ENCODE measurements at places on chromosomes 16 and 17.

GRCh38 chr17:59366773-59367656 lies 35.6 kb downstream of the YPEL2 start:
- no peak for DNase-seq

DNA sequence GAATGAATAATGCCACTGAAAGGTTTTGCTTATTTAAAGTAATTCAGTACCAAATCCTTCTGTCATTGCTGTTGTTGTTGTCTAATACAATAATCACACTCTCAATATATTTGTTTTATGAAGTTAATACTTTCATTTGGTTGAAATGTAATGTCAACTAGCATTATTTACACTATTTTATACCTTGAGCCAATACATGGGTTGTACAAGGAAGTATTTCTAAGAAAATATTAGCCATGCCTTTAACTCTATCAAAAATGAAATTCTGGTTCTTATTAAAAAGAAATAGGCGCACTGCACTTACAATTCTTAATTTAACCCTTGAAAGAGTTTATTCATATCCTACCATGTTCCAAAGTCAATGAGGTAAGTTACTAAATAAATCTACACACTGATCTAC lies 17.6 kb upstream of the ABCA10 start:
- DNase-seq, result no peak

GRCh38 chr17:48873209-48873608 lies 19.4 kb upstream of the ATP5MC1 start:
- no peak for DNase-seq

GRCh38 chr17:69228576-69228975 lies at the start of gene ABCA10:
Gene ABCA10, minus strand, starts transcription at chr17:69228824. Its CDS starts 3,466 bp downstream, at chr17:69225358.
- DNase-seq, result no peak

DNA sequence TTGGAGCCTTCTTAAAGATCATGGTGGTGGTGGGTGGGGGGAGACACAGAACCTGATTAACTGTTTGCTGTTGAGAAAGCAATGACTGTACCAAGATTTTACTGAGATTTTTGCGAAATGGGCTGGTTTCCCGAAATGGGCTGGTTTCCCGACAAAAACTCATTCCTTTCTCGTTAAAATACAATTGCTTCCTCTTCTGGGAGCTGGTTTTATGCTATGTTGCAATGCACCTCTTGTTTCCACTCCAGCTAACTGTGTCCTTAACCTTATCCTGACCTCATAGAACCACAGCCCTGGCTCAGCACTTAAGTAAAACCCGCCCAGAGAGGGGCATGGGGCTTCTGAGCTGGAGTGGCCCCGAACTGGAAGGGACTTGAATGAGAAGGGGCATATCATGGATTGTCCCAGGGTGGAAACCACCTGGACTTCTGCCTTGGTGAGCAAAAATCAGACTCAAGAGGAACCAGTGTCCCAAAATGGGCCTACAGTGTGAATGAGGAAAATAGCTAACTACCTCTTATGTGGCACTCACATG lies 20.9 kb downstream of the FAM20A start:
- no peak for DNase-seq

- DNase-seq, result no peak
Measured at GRCh38 chr17:79761894-79762589, 15.9 kb upstream of the CBX2 start.

DNA sequence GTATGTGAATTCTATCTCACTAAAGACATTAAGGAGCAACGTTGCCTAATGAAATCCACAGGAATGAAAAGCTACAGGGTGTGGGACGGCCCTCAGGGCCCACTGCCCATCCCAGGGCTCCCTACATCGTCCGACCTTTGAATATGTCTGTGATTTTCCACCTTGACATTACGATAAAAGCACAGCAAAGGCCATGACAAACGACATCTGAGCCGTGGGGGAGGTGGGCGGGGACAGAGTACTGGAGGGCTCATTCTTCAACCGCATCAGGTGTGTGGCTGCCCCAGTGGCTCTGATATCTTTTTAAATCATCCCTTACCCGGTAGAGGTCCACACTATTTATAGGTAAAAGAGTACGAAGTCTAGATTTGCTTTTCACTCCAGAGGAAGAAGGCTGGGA lies 35.1 kb downstream of the LMF1 start:
- no peak for DNase-seq

- peak; percentile 73 for DNase-seq
Measured at GRCh38 chr17:58112970-58113631, 29.9 kb downstream of the DYNLL2 start.

DNA sequence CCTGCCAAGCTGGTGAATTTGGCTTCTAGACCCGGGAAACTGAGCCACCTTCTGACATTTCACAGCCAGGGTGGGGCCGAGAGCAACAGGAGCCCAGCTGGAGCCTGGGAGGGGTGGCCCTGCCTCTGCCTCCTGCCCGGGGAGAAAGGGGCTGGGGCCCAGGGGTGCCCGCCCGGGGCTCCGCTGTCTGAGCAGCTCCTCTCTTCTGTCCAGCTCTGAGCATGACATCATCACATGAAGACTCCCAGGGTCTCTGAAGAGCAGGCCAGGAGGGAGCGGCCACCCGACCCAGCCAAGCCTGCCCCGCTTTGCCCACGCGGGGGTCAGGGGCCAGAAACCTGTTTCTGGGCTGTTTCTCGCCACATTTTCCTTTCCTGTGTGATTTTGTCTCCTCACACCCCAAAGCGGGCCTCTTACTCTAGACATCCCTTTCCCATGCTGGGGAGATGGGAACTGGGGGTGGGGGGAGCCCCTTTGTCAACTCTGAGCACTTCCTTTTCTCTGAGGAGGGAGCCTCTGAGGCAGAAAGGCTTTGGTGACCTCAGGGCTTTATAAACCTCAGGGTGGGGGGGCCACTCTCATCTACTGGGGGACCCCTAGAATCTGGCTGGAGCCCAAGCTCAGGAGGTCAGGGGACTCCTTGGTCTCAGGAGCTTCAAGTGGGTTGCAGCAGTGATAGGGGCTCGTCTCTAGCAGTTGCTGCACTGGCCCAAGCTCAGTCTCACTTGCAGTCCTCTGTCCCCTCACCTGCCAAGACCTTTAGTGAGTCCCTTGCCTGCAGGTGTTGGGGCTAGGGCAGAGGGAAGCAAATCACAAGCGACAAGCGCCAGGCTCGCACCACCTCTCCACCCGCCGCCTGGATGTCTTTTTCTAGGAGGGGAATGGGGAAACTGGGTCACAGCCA lies 7.6 kb downstream of the UBALD2 start:
- DNase-seq, result no peak

GRCh38 chr16:24138024-24138423 lies 118.1 kb upstream of the CACNG3 start:
- no peak for DNase-seq

GRCh38 chr16:8098947-8099512 lies 491.3 kb downstream of the TMEM114 start:
- DNase-seq, result no peak

GRCh38 chr16:51157698-51158097 lies 6.6 kb upstream of the SALL1 start:
- DNase-seq, result no peak

DNA sequence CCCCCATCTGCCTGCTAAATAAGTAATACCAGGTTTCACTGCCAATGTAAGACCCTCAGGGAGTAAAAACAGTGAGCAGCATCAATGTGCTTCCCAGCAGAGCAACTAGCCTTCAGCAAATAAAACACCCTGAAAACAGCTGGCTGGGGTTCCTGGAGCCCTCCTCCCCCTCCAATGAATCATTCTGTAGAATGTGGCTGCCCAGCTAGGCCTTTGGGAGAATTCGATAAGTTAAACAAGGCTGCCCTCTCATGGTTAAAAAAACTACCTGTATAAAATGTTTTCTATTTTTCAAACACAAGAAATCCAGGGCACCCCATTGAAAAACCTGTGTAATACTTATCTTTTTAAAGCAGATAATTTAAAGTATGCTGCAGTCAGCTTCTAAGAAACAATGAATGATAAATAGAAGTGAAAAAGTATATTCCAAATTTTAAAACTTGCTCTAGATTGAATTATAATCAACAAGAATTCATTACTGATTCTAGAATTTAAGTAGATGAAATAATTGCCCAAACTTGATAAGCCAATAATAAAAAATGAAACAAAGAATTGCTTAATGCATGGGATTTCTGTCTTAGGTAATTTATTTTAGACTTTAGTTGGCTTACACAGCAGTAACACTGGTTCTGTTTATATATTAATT lies 9.4 kb upstream of the TOM1L1 start:
- DNase-seq, result no peak

DNA sequence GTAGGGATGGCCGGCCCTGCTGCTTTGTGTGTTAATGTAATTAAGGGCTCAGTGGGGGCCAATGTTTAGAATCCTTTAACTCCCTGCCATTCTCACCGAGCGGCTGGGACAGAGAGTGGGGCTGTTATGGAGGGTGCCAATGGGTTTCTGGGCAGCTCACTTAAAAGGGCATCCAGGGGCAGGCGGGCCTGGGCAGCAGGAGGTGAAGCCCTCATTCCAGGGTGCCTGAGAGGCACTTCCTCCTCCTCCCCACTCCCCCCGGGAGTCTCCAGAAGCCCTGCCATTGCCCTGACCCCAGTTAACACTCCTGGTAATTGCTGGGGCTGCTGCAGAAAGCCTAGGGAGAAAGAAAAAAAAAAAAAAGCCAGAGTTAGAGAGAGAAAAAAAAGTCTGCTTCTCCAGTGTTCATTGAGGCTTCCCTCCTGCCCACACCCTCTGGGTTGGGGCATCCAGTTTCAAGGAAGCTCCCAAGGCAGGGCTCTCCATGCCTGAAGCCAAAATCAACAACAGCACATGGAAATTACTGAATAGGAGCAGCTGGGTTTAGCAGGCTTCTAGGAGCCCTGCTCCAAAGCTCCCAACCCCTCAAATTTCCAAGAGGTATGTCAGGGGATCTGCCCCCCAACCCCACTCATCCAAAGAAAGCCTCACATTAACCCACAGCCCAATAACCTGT lies 28.0 kb downstream of the CUEDC1 start:
- DNase-seq, result no peak

- DNase-seq, result no peak
Measured at GRCh38 chr17:45841883-45842525, 2.7 kb upstream of the SPPL2C start.

GRCh38 chr17:70677783-70678647 lies 508.7 kb downstream of the KCNJ2 start:
- no peak for DNase-seq

- DNase-seq, result no peak
Measured at GRCh38 chr16:54326266-54326662, 39.7 kb upstream of the IRX3 start.

GRCh38 chr17:60699090-60699489 lies 21.4 kb downstream of the BCAS3 start:
- DNase-seq, result no peak

GRCh38 chr16:56631832-56632155 lies 665 bp upstream of the MT1M start:
- DNase-seq, result no peak

DNA sequence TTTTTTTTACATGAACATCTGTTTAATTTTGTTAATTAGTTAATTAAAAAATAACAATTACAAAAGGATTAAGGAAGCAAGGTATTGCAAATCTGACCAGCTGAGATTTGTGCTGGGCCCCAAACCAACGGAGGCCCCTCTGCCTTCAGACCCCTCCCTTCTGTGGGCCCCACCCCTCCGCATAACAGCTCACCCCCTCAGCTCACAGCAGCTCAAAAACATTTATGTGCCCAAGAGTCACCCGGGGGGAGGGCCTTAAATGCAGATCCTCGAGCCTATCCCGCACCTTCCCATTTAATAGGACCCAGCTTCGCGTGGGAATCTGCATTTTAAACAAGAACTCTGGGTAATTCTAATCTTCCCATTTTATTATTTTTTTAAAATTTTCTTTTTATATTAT lies 75.0 kb downstream of the MGAT5B start:
- no peak for DNase-seq

GRCh38 chr16:17397499-17397891 lies 73.3 kb downstream of the XYLT1 start:
- DNase-seq, result no peak

DNA sequence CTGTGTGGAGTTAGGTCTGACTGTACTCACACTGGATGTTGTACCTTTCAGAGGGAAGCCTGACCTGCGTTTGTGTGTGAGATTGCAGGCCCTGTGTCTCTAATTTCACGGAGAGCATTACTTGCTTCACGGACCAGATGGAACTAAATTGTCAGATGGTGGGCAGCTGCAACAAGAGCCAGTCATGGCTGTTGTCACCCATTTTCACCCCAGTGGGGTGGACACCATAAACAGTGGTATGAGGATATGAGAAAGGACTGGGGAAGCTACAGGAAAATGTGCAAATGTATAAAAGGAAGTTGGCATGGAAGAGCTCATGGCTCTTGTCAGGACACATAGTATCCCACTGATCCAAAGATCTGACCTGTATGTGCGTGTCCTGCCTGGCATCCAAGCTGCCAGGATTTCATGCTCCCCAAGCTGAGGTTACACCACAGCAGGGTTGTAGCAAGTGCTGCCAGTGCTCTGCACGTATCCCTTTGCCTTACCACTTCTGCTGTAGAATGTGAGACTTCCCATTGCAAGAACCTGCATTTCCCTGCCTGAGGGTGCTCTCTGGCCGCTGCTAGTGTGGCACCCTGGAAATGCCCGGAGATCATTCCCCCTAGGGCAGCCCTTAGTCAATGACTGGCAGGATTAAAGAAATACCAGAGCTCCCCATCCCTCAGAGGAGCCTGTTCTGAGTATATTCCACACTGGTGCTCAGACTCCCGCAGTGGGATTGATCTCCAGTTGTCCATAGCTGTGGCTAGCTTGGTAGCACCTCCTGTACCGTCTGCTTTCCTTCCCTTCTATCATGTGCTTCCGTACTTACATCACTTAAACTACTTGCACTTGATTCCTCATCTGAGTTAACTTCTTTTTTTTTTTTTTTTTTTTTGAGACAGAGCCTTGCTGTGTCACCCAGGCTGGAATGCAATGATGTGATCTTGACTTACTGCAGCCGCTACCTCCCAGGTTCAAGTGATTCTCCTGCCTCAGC lies 70.4 kb upstream of the TANC2 start:
- DNase-seq, result no peak

DNA sequence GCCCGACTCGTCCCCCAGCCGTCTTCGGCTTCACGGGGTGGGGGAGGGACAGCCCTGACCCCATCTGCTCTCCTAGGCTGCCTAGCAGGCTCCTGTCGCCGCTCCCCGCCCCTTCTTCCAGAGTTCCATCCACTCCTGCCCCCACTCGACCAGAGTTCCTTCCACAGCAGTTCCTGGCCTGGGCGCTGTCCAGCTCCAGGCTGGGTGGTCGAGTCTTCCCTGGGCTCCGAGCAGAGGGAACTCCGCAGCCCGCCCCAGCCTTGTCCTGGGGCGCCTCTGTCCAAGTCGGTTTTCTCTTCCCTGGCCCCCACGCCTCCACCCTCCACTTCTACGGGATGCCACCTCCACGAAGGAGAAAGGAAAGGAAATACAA lies 1.4 kb downstream of the PYY start:
- no peak for DNase-seq

GRCh38 chr16:55701442-55702319 lies 45.9 kb downstream of the SLC6A2 start:
- DNase-seq, result no peak

- DNase-seq, result no peak
Measured at GRCh38 chr16:66509576-66509975, 40.3 kb downstream of the TK2 start.

Measured in activated CD8-positive, alpha-beta memory T cell treated with anti-CD3 and anti-CD28 coated beads for 1 hour (primary cell).